ENCODE measurements at places on chromosomes 16 and 17.

GRCh38 chr17:29582254-29582765 is 7.1 kb downstream of the GIT1 start:
- DNase-seq, result no peak

GRCh38 chr17:75030161-75030560 is 16.6 kb downstream of the ATP5PD start:
- DNase-seq, result no peak

DNA sequence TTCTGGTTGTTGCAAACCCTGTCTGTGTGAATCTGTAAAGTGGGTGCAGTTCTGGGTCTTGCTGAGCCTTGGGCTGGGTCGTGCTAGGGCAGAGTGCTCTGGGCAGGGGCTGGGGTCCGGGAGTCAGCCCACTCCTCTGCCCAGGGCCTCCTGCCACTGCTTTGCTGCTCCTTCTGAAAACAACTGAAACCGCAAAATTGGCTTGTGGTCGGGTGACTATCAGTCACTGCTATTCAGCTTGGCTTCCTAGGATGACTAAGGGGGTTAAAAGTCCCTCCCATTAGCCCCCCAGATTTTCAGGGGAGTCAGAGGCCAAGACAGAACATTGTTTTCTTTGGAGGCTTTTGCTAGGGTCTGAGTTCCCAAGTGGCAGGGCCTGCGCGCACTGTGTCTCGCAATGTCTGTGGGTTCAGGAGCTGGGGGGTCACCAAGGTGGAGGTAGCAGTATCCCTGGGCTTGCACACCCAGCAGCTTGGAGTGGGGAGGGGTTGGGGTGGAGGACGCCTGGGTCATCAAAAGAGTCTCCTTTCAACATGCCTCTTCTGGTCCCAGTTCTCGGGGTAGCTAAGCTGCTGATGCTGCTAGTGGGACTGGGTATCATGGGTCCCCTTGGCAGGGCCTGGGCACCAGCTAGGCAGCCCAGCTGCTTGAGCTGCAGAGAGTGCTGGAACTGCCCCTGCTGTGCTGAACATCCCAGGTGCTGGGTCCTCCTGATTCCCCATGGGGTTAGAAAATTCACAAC is 13.5 kb upstream of the TBX21 start:
- no peak for DNase-seq

GRCh38 chr17:39404542-39405378 is 3.3 kb upstream of the FBXL20 start:
- DNase-seq, result no peak

- DNase-seq, result peak; percentile 20
Observed at GRCh38 chr17:77496831-77497577, 356.2 kb downstream of the SEC14L1 start.

- DNase-seq, result no peak
Observed at GRCh38 chr17:55154101-55154500, 110.7 kb upstream of the HLF start.

DNA sequence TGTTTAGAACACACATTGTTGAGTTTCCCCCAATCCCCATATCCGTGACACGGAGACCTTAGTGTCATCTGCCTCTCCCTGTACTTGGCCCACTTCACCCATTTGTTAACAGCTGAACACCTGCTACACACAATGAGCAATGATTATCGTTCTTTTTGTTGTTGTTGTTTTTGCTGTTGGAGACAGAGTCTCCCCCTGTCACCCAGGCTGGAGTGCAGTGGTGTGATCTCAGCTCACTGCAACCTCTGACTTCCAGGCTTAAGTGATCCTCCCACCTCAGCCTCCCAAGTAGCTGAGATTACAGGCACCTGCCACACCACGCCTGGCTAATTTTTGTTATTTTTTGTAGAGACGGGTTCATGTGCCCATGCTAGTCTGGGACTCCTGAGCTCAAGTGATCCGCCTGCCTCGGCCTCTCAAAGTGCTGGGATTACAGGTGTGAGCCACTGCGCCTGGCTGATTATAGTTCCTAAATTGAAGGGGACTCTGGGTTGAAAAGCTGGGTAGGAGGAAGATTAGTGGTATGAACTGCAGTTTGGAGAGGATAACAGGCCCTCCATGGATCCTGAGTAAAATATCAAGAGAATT is 21.6 kb downstream of the NDE1 start:
- DNase-seq, result no peak

- DNase-seq, result peak; percentile 3
Observed at GRCh38 chr16:75262104-75262799, 10.8 kb upstream of the BCAR1 start.

- no peak for DNase-seq
Observed at GRCh38 chr16:56344518-56345405, 80.6 kb downstream of the AMFR start.

DNA sequence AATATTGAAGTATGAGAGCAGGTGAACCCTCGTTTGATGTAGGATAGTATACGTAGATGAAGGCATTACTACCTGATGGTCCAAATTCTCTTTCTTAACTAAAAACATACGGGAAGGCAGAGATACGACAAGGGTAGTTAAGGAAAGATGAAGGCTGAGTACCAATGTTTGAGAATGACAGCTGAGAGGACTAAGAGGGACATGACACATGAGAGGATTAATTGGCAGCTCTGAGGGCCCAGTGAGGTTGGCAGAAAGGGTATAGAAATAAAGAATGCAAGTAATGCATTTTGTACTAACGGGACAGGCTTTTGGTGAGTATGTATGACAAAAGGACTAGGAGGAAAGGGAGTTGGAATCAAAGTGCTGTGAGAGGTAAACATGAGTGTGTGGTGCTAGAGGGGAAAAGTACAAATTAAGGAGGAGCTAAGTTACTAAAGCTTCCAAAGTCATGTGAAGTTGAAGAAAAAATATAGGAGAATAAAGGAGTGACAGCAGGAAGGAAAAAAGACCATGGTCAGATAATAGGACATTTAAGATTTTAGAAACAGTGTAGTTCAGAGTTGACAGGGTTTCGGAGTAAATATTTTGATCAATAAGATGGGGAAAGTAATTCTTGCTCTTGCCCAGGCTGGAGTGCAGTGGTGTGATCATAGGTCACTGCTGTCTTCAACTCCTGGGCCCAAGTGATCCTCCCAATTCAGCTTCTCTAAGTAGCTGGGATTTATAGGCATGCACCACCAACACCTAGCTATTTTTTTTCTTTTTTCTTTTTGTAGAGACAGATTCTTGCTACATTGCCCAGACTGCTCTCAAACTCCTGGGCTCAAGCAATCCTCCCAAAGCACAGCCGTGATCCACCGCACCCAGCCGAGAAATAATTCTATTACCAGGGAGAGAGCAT is 43.1 kb upstream of the ITGA2B start:
- no peak for DNase-seq

GRCh38 chr17:40936976-40937375 is 470 bp downstream of the KRT23 start:
- DNase-seq, result no peak

GRCh38 chr16:78326731-78327130 is 227.3 kb downstream of the WWOX start:
- no peak for DNase-seq

DNA sequence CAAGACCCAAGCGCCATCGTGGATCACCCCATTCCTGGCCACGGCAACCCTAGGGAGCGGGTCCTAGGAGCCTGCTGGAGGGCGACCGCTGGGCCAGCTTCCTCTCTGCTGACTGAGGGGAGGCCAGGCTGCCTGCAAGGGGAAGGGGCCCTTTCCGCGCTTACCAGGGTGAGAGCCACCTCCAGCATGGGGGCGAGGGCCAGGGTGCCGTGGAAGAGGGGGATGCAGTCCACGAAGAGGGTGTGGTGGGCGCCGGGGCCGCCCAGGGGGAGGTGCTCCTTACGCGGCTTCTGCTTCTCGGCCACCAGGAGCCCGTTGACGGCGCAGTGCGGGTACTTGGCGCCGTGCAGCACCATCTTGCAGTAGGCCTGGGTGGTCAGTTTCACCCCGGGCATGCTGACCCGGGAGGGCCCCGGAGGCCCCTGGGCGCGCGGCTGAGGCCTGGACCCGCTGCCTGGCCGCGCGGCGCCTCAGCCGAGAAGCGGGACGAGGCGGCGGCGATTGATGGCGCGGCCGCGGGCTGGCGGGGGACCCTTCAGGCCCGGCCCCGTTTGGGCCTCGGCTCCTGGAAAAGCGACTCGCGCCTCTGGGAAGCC is 345 bp downstream of the EMC8 start:
- DNase-seq, result peak; percentile 61

DNA sequence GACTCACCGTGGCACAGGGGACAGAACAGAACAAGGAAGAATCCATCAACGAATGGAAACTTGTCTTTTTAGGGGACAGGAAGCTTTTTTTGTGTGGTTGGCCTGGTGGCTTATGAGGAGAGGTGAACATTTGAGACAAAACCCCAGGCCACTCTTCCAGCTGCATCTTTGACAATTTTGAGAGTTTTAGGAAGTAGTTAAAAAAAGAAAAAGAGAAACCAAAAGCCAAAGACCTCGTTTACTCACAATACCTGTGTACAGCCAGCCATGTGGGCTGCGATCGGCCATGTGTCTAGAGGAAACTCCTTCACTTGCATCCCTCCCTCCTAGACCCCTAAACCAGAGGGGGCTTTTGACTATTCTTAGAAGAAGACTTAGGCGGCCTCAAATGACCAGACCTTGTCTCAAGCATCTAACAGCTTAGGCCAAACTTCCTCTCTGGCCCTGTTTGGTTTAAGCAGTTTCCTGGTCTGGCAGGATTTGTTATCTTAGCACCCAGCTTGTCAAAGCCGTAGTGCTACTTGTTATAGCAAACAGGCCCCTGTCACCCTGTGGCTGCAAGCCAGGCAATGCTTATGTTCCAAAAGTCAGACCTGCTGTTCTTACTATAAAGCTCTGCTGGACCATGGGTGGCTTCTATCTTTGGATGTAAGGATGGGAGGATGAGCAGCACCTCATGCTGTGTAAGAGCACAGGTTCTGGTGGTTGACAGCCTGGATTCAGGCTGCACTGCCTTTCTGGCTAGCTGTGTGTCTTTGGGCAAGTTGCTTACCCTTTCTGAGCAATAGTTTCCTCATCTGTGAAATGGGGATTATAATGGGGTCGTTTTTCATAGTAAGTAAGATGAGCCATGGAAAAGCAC is 17.7 kb downstream of the KSR1 start:
- DNase-seq, result no peak

- DNase-seq, result no peak
Observed at GRCh38 chr16:82924075-82924854, 297.5 kb downstream of the CDH13 start.

- no peak for DNase-seq
Observed at GRCh38 chr17:65349916-65350315, 211.5 kb downstream of the AXIN2 start.

- DNase-seq, result no peak
Observed at GRCh38 chr17:30555942-30556341, 78.7 kb downstream of the GOSR1 start.

GRCh38 chr17:71412803-71413202 is 708.0 kb upstream of the SOX9 start:
- DNase-seq, result no peak

DNA sequence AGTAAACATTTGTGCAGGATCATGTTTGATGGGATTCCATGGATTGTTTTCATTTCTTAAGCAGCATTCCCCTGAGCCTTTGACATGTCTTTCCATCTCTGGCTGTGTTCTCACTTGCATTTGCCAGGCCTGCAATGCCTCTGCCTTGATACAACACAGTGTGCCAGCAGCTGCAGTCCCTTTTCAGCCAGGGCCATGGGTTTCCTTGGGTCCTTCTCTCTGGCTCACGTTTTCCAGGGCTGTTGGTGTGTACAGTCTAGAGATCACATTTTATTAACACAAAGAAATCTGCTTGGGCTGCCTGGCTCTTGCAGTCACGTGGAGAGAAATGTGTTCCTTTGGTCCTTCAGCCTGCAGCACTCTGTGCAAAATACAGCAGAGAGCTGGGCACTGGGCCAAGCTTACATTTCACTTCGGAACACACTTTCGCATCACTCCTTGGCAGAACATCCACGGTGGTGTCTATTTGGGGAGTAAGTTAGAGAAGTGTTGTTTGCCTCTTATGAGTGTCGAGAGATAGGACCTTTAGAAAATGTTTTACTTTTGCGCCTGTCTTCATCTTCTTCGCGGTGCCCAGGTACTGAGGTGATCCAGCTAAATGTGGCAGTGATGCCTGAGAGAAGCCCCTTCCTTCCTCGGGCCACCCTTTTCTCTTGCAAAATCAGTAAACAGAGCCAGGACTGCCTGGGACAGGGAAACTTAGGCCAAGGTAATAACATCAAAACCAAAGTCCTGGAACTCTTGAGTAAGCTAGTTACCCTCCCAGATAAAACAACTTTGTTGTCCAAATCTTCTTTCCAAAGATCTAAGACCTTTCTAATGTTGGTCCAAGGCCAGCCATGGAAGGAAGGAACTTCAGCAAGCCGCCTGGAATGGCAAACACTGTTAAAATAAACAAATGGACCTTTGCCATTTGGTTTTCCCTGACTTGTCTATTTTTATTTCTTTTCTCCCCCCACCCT is 20.9 kb downstream of the HLF start:
- no peak for DNase-seq

DNA sequence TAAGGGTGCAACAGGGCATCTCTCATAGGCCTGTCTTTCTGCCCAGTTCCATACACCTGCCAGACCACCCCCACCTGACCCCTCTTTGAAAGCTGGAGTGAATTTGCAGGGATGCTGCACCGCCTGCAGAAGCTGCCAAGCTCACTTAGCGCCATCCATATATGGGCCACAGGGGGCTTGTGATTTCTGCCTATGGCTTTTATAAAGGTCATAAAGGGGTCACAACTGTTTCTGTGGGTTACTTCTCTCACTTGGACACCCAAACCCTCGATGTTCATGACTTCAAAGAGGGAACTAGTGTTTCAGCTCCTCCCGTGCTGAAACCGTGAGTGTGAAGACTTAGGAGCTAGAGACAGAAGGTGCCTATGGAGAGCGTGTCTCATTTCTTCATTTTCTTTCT is 23.9 kb upstream of the MEAK7 start:
- no peak for DNase-seq

DNA sequence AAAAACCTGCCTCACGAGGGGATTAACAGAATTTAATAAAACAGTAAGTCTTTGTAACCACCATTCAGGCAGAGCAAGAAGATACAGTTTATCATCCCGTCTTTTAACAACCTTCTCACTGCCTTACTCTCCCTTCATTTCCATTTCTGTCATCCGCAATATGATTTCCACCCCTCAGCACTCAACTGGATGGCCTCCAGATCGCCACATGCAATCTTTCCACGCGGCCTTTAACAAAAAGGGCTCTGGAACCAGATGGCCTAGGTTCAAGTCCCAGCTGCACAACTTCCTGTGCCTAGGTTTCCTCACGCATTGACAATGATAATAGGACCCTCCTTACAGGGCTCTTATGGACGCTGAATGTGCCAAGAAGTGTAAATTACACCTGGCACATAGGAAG is 103.6 kb downstream of the GAS7 start:
- DNase-seq, result no peak

GRCh38 chr17:41186872-41187271 is 2.2 kb upstream of the KRTAP4-1 start:
- no peak for DNase-seq
